Natural killer cell (primary cell): ENCODE measurements at places on chromosomes 5 and 9.

GRCh38 chr9:137149942-137150616, 11.1 kb downstream of the GRIN1 start:
- no peak for DNase-seq

DNA sequence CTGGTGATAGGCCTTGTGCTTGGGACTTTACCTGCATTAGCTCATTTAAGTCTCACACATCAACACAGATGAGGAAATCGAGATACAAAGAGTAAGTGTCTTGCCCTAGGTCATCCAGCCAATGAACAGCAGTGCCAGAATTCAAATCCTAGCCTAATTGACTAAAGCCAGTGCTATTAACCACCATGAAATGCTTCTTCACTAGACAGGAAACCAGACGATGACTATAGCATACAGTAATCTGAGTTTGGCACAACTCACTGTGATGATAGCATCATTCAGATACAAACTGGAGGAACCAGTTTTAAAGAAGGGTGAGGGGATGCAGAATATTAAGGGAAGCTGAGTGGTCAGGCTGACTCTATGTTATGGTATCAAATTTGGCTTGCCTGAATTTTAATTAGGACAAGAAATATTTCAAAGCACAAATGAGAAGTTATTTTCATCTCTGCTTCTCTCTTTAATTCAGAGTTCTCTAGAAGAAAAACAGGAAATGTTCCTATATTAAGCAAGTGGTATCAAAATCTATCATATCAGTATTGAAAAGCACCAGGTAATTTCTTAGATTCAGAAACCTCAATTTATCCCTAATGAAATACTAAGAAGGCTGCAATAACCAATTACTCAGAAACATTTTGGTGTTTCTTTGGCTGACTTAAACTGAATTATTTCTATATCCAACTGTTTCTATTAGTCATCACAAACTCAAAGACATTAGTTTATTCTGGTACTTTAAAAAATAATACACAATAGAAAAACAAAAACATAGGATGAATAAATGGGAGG, 147.0 kb upstream of the RASA1 start:
- DNase-seq = peak; percentile 48

- no peak for DNase-seq
Observed at GRCh38 chr5:169811680-169812079, 168.6 kb downstream of the INSYN2B start.

DNA sequence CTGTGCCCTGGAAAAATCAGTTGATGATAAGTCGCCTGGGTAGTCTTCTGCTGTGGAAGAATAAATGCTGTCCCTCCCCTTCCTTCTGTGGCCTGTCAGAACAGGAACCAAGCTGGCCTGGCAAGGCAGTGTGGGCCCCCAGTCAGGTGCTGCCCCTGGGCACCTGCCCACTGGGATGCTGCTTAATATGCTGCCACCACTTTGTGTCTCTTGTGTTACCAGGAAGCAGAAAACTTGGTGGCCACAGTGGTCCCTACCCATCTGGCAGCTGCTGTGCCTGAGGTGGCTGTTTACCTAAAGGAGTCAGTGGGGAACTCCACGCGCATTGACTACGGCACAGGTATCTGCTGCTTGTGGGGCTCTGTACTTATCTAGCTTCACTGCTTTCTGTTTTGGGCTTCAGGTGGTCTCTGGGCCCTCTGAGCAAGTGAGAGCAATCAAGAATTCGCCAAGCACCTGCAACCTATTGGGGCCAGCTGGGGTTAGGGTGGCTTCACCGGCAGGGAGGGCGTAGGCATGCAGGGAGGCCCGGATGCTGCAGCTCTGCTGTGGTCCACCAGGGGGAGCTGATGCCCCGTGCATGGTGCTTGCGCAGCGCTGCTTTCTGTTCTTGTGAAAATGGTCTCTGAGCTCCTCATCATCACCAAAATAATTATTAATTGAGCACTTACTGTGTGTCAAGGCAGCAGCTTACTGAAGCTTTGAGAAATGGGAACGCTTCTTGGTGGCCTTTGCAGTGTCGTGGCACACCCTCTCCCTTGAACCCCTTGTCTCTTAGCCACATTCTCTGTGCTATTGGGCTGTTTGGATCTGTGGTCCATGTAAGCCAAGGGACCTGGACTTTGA, 20.3 kb downstream of the PTPA start:
- peak; percentile 92 for DNase-seq

DNA sequence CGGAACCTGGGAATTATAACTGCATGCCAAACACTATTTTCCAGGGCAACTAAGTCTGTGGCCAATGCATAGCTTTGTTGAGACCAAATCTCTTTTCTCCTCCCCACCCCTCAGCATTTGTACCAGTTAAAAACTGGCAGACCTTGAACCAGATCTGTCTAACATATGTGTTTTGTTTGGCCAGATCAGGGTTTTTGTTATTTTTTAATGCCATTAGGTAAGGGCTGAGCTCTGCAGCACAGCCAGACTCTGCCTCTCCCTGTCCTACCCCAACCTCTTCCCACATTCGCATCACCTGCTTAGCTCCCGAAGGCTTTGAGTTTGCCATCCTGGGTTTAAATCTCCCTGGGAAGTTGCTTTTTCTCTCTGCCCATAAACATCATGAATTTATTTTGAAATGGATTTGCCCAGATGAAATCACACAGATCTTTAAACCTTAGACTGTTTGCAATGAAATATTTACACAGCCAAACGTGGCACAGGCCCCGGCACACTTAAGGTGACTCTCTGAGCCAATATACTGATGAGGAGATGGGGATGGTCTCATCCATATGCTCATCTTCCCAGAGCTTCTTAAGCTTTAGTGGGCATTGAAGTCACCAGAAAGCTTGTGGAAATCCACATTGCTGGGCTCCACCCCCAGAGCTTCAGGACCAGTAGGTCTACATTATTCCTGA, 54.0 kb upstream of the ALDH1B1 start:
- no peak for DNase-seq

GRCh38 chr5:157109744-157110143, 900 bp upstream of the HAVCR2 start:
- DNase-seq = peak; percentile 53

DNA sequence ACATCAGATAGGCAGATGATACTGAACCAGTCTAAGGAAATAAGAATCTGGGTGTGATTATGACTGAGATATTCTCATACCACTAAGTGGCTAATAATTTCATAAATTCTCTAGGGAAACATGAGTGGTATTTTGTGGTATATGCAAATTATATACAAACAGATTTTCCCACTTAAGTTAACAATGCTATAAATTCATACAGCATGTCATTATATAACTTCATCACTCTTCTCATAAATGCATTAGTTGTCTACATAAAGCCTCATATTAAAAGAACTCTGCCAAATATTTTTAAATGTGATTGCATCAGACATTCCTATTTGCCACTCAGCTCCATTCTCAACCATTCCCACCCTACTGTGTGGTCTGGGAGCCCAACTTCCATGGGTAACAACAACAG, 226.5 kb downstream of the TLE1 start:
- no peak for DNase-seq

DNA sequence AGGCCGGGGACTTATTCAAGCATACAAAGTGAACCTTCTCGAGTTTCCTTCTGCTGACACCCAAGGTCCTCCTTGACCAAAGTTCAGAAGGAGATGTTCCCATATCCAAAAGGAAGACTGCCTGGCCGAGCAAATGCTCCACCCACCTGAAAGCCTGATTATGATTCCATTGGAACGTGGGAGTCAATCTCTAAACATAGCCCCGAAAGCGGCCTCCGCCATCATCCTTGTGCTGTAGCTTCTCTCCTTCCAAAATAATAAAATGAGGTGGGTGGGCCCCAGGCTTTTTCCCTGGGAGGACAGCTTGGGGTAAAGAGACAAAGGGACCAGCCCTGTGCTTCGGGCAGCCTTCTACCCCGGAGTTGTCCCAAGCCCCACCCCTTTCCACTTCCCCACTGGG, 355.6 kb upstream of the SLC30A5 start:
- DNase-seq = no peak

- DNase-seq = no peak
Observed at GRCh38 chr5:150561571-150562275, 53.8 kb downstream of the NDST1 start.

DNA sequence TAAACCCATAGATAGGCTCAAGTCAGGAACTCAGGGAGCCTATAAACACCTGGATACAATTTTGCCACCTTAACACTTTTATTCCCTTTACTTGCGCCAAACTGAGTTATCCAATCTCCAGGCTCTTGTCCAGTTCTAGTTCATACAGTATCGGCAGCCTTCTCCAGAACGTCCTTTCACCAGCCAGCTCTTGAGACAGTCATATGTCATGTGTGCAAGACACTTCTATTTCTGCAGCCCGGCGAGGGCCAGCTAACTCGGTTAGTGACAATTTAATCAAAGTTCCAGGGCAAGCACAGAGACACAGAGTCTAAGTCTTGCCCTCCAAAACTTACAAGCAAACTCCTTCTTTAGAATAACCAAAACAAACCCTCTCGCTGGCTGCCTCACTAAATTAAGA, 12.9 kb downstream of the ABCA1 start:
- DNase-seq = no peak

DNA sequence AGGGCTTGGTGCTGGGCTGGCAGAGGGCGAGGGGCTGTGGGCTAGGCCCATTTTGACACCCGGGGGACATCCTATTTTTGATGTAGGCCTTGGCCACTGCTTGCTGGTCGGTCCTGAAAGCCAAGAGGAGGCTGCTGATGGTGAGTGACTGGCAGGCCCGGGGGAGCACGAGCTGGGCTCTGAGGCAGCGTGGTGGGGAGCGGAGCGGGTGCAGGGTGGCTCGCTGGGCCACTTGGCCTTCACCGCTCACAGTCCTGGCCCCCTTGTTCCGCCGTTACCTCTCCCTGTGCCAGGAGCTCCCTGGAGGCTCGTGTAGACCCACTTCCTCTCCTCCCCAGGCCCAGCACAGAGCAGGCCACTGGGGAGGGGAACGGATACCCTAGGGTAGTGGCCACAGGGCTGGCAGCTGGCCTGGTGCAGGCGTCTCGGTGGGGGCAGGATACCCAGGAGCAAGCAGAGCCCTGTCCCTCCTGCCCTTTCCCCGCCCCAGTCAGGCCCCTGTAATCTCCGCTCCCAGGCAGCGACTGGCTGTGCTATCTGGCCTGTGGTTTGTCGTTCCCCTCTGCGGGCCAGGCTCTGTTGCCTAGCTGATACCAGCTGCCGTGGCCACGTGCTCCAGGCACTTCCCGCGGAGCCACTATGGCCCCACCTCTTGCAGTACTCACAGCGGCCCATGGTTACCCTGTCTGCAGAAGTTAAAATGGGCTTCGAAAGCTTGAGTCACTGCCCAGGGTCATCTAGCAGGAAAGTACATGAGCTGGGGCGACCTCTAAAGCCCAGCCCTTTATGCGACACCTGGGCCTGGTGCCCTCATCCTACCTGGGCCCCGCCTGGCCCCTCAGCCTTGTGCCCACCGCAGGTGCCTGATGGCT, 11.7 kb upstream of the DOLPP1 start:
- DNase-seq = peak; percentile 68
